CMK (cell line): ENCODE measurements at places on chromosomes 7 and 10.

DNA sequence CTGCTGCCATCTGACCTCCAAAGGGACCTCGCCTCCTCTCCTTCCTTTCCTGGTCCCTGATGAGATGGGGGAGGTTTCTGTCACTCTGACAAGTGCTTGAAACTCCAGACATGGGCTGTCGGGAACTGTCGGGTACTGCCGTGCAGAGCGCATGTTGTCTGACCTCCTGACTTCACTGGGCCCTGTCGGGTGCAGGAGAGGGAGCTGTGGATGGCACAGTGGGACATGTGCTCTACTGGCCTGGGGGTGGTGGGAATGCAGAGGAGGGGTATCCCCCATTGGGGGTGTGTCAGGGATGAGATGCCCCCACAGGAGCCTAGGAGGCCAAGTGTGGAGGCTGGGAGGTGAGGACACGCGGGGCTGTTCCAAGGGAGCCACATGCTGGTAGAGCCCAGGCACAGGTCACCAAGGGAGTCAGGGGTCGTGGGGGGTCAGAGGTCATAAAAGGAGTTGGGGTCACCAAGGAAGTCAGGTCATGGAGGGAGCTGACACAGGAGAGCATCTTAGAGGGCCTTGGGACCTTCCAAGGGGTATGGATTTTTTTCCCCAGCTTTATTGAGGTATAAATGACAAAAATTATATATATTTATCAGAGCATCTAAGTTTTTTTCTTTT, 30.9 kb downstream of the TMEM120A start:
- DNase-seq, result no peak

GRCh38 chr10:70978816-70979480, 90.6 kb upstream of the PCBD1 start:
- DNase-seq, result no peak

GRCh38 chr10:112981553-112981952, 31.5 kb downstream of the TCF7L2 start:
- no peak for DNase-seq

DNA sequence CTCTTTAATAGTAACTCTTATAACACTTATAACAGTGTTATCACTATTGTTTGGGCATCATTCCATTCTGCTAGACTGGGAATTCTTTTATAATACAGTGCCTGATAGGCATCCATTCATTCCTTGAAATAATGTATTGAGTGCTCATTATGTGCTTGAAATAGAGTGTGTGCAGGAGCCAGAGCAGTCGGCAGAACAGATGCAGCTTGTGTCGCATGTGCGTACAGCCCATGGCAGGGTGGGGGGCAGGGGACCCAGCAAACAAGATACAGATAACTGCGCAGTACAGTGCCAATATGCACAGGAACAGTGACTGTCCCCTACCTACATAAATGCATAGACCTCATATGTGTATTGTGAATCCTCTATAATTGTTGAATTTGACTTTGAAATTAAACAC, 99.3 kb downstream of the KAT6B start:
- no peak for DNase-seq

- no peak for DNase-seq
These were observed 4.0 kb upstream of the GIMAP8 start for GRCh38 chr7:150446288-150446938.

- no peak for DNase-seq
These were observed 30.0 kb downstream of the SFXN4 start for GRCh38 chr10:119135513-119135881.

GRCh38 chr7:57328457-57328856, 121.5 kb upstream of the ZNF716 start:
- no peak for DNase-seq

GRCh38 chr7:143382126-143382790, 1.1 kb downstream of the ZYX start:
- DNase-seq, result no peak

DNA sequence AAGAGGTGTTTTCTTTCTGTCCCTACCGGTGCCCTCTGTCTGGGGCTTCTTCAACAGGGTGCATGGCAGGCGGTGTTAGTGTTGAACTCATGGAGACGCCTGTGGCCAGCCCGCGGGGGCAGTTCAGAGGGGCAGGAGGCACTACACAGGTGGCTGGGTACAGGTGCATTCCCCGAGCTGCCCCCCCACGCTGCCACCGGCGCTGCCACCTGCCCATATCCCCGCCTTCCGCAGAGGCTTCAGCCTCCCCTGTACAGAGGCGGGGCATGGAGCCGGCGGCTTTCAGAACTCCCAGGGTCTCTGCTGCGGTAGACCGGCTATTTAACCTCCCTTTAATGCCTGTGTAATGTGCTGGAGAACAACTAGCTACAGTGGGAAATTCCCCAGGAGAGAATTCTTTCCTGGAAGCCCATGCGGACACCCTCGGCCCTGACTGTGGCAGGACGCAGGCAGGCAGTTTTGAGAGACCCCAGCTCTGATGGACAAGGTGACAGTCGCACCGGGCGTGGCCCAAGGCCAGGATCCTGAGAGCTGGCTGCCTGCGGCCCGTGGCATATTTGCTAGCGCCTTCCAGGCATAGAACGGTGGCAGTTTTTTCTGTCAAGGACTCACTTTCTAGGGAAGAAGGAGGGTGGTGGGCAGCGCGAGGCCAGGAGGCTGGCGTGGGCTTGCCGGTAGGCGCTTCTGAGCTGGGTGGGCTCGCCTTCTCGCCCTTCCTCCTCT, 53.7 kb upstream of the ZNF32 start:
- DNase-seq, result no peak

GRCh38 chr7:143327903-143328302, 12.0 kb downstream of the CLCN1 start:
- no peak for DNase-seq

DNA sequence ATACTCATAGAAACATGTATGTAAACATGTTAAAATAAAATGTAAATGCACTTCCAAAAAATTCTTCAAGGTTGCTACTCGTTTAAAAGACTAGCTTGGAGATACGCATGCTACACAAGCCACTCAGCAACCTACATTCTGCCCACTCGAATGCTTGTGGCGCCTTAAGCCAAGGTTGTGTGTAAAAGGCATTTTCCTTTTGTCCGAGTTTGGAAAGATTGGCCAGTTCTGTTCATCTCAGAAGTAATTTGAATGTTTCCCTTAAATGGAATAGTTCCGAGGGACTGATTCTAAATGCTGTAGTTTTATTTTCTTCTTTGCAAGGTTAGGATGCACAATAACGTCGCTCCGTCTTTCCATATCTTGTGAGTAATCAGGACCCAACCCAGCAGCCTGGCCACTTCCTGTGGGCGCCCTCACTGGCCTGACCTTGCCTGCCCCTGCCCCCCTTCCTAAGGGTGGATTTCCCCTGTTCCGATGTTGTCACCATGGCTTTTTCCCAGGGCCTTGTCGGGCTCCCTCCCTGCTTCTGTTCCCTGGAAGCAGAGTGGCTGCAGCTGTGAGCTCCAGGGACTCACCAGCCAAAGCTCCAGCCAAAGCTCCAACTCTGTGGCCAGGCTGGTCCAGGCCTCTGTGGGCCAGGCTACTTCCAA, 70.6 kb downstream of the PTPRE start:
- DNase-seq, result no peak

- no peak for DNase-seq
These were observed 49.1 kb upstream of the BTBD16 start for GRCh38 chr10:122221958-122222357.

DNA sequence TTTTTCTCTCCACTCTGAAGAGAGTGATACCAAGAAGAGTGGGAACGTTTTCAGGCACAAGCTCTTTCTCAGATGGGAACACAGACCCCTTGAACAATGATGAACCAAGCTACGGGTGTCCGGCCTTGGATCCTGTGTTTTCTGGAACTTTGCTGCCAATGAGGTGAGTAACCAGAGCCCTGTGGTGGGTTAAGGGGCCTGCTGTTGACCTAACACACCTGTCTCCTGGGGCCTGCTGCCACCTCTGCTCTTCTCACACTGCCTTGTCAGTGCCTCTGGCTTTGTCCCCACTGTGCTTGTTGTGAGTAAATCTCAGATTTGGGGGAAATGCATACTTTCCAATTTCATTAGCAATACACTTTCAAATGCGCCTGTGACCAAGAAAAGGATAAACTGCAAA, 1.4 kb upstream of the PKD1L1 start:
- no peak for DNase-seq

DNA sequence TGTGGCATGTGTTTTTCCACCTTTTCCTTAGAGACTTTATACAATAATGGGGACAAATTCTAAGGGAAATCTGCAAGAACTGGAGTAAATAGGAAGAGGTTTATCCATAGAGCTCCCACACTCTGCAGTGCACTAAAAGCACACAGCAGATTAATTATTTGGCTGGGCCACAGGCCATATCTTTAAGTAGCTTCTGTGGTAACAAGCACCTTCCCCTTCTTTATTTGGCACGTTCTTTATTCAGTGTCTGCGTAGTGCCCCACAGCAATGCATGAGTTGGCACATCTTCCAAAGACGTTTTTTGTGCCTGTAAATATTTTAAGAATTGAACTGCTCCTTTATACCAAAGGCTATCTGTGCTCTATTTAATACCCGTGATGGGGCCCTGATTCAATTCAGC, 104.9 kb upstream of the MBL2 start:
- DNase-seq, result no peak

DNA sequence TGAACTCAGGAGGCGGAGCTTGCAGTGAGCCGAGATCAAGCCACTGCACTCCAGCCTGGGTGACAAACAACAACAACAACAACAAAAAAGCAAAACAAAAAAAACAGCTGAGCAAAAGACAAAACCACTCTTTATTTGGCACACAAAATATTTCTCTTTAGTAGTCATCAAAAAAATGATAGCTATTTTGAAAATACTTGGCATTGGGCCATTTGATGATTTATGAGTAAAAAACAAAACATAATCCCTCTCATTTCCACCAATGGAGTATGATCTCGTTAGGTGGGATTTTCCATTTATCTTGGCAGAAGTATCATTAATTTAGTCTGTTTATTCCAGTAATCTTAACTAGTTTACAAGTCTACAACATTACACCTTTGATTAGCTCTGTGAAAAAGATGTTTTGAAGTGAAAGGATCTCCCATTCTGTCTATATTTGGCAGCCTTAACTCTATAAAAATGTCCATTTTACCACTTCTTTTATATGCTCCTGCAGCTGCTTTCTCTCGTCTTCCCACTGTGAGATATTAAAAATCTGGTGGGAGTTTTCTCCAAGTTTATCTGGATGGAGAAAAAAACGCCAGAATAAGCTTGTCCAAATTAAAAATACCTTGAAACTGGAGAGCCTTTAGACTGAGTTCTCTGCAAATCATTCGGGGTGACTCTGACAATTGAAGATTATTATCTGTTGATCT, 58.8 kb upstream of the AGMO start:
- no peak for DNase-seq

GRCh38 chr10:60466267-60467201, 76.9 kb upstream of the ANK3 start:
- no peak for DNase-seq

DNA sequence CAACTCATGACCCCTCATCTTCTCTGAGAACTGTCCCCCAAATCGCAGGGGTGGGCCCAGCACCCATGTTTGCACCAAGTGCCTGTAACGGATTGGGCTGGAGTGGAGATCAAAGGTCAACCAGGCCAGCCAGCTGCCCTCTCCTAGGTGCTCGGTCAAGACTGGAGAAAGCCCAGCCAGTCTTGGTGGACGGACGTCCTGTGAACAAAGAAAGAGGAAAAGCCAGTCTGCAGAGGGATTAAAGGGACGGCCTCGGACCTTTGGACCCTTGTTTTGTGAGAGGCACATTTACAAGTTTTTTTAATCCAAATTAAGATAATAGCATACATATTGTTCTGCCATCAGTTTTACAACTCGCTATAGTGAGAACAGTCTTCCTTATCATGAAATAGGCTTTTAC, 31.7 kb upstream of the GALNTL5 start:
- DNase-seq, result no peak

- DNase-seq, result no peak
These were observed 21.0 kb upstream of the RALA start for GRCh38 chr7:39602351-39602750.

GRCh38 chr10:114632869-114633715, 25.0 kb downstream of the ABLIM1 start:
- no peak for DNase-seq

- DNase-seq, result no peak
These were observed 227.2 kb downstream of the ELFN1 start for GRCh38 chr7:1897076-1897860.

- no peak for DNase-seq
These were observed 133.9 kb upstream of the NUPR2 start for GRCh38 chr7:56250135-56250534.

GRCh38 chr10:15725603-15726002, 5.9 kb upstream of the ITGA8 start:
- peak; percentile 29 for DNase-seq
